ENCODE measurements at places on chromosomes 12 and 14.

DNA sequence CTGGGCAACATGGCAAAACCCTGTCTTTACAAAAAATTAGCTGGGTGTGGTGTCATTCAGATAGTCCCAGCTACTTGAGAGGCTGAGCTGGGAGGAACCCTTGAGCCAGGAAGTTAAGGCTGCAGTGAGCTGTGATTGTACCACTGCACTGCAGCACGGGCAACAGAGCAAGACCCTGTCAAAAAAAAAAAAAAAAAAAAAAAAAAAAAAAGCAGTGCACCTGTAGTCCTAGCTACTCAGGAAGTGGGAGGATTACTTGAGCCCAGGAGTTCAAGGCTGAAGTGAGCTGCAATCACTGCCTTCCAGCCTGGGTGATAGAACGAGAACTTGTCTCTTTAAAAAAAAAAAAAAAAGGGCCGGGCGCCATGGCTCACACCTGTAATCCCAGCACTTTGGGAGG is 5.6 kb downstream of the REM2 start:
- no peak for DNase-seq

GRCh38 chr12:93361151-93361919 is 16.4 kb upstream of the NUDT4 start:
- no peak for DNase-seq

GRCh38 chr12:52818887-52819420 is 5.0 kb upstream of the KRT4 start:
- no peak for DNase-seq

DNA sequence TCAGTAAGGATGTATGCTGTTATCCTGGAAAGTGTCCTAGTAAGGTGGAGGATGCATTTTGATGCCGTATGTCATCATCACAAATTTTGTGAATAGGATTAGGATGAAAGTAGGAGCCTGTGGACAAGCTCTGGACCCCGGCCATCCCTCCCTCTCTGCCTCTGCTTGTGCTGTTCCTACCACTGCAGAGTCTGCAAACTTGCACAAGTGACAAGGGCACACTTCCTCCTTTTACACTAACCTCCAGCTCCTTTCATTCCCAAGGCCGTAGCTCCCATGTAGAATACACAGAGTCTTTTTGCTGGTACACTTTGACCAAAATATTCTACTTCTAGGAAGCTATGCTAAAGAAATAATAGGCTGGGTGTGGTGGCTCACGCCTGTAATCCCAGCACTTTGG is 13.3 kb upstream of the TMCC3 start:
- no peak for DNase-seq

DNA sequence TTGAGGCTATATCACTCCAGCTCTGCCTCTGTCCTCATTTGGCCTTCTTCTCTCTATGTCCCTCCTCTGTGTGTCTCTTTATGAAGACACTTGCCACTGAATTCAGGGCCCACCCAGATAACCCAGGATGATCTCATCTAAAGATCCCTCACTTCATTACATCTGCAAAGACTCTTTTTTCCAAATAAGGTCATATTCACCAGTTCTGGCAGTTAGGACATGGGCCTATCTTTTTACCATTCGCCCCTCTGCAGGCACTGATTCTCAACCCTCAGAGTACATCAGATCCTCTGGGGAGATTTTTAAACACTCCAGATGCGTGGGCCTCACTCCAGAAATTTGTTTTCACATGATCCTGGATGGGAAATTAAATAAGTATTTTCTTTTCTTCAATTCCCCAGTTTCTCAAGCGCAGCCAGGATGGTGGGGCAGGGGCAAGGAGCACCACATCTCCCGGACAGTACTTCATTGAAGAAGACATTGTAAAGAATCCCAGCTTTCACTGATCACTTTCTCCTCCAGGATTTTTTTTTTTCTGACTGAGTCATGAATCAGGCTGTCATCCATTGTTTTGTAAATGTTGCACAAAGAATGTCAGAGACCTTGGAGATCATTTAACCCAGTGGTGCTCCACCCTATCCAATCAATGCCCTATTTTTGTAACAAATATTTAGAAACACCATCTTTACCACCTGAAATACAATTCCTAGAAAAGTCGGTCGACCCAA is 27.4 kb downstream of the CRACR2A start:
- DNase-seq, result no peak

GRCh38 chr12:108605000-108605689 is 7.3 kb upstream of the TMEM119 start:
- no peak for DNase-seq

- no peak for DNase-seq
These were observed 142.0 kb downstream of the BCL11B start for GRCh38 chr14:99129998-99130397.

DNA sequence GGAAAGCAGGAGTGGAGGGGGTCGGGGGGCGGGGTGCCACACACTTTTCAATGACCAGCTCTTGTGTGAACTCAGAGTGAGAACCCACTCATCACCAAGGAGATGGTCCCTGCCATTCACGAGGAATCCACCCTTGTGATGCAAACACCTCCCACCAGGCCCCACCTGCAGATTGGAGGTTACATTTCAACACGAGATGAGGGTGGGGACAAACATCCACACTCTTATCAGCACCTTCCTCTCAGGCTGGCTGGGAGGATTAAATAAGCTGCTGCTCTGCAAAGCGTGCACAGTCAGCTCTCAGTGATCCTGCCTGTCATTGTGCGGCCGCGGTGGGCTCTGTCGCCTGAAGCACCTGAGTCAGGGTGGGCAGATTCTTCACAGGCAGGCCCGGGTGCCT is 39.7 kb downstream of the AACS start:
- no peak for DNase-seq

DNA sequence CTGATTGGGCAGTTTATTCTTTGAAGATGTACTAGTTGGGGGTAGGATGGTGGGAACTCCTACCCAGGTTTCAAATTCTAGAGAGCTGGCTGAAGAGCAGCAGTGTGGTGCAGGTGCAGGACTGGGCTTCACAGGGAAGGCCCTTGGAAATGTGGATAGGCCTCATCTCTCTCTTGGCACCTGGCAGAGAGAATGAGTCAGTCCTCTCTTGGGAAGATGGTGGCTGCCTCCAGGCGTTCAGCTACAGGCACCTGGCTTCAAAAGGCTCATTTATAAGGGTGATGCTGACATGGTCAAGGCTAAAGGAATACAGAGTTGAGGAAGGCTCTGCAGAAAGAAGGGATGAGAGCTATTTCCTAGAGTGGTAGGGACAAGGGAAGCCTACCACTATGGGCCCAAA is 179.7 kb upstream of the VASH1 start:
- DNase-seq, result no peak

DNA sequence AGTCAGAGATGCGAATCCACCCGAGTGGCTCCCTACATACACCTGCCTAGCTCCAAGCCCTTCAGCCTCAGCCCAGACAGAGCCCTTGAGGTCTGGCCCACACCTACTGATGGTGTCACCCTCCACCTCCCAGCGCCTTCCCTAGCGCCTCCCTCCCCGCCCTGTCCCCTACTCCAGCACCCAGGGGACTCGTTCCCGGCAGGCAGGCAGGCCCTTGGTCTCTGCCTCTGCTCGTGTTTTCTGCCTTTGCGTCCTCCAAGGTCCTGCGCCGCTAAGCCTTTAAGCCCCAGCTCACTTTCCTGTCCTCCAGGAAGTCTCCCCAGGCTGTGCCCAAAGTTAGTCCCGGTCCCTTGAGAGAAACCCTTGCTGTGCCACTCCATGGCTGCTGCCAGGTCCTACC is 12.7 kb downstream of the INF2 start:
- DNase-seq, result no peak

- DNase-seq, result no peak
These were observed 30.5 kb downstream of the AREL1 start for GRCh38 chr14:74682169-74682952.

- no peak for DNase-seq
These were observed 765.2 kb downstream of the NOVA1 start for GRCh38 chr14:25832585-25832984.
